Left kidney (tissue), 8 donors: ENCODE measurements at places on chromosomes 2 and 18. TPM values are rescaled to one million over a fixed set of nuclear protein-coding genes. Genes with fewer than 3 reads are reported as not detected.

RNF181 gene
- polyA plus RNA-seq: 121 TPM

GRCh38 chr2:29347774-29348461 is 232.7 kb downstream of the CLIP4 start:
- DNase-seq: no peak

DNA sequence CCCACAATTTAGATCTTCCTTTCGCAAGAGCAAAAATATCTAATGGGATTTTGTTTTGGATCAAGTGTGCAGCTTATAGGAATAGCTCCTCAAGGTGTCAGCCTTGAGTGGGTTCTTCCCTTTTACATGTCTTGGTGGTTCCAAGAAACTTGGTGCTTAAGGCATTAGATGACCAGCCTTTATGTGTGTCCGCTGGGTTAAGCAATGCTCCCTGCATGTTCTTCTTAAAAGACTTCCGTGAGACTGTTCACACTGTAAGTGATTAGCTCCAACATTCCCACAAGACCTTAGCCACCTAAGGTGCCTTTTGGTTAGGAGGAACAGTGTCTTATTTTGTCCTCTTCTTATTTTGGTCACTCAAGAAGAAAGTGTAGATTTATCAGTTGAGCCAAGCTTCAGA is 44.3 kb upstream of the GPR39 start:
- DNase-seq: no peak

DNA sequence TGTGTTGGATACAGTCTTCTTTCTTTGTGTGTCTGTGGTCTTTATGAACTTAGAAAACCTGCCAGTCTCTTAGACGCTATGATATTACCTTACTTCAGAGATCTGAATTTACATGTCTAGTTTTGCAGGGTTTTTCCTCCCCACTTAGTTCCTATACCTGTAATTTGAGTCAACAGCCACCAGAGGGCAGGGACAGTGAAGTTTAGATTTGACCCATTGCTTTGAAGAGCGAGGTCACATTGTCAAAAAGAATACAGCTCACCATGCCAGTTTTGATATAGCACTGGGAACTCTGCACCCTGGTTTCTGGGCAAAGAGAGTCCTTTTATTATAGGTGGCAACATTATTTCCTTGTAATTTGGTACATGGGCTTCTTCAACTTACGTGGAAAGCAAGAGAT is 102.3 kb downstream of the MAPK4 start:
- no peak for DNase-seq

- DNase-seq: no peak
These were observed 17.9 kb downstream of the PCARE start for GRCh38 chr2:29056452-29056851.

- no peak for DNase-seq
These were observed 46.8 kb downstream of the IMPA2 start for GRCh38 chr18:12028040-12028628.
